ENCODE measurements at places on chromosomes 2 and 18. TPM values are rescaled to one million over a fixed set of nuclear protein-coding genes. Genes with fewer than 3 reads are reported as not detected.

ZSWIM2 gene
- total RNA-seq: not detected

TSPYL6 gene
- total RNA-seq: not detected

INHBB gene
- total RNA-seq: 0.82 TPM

FMNL2 gene
- 61.0 TPM for total RNA-seq

GPR39 gene
- total RNA-seq: 4.3 TPM

ANKRD29 gene
- 2.0 TPM for total RNA-seq

Data from metanephros (tissue), 2 donors.